Left ventricle myocardium superior (tissue), 1 donor: ENCODE measurements at places on chromosomes 6 and 20. TPM values are rescaled to one million over a fixed set of nuclear protein-coding genes. Genes with fewer than 3 reads are reported as not detected.

STMND1 gene
- total RNA-seq: not detected

DNA sequence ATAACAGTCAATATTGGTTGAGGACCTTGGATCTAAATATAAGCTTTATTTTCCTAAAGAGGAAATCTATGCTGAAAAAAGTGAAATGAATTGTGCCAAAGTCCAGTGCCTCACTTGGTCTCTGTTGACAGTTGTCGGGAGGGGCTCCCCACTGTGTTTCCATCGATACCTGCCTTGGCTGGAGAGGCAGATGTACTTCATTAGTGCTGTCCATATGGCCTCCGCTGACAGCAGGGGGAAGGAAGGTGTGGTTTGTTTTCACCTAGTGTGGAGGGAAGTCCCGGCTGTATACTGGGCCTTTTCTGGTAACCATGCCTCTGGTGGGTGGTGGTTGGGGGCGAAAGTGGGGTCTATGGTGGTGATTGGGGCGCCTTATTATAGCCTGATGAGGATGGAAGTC, 42.7 kb downstream of the CD2AP start:
- no peak for DNase-seq

DNA sequence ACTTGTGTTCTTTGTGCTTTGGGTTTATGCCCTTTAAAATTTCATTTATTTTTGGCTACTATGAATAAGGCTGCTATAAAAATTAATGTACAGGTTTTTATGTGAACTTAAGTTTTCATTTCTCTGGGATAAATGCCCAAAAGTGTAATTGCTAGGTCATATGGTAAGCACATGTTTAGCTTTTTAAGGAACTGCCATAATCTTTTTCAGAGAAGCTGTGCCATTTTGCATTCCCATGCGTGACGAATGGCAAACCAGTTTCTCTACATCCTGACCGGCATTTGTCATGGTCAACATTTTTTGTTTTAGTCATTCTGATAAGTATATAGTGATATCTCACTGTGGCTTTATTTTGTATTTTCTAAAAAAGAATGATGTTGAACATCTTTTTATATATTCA, 236.0 kb upstream of the SGK1 start:
- DNase-seq: no peak

DNA sequence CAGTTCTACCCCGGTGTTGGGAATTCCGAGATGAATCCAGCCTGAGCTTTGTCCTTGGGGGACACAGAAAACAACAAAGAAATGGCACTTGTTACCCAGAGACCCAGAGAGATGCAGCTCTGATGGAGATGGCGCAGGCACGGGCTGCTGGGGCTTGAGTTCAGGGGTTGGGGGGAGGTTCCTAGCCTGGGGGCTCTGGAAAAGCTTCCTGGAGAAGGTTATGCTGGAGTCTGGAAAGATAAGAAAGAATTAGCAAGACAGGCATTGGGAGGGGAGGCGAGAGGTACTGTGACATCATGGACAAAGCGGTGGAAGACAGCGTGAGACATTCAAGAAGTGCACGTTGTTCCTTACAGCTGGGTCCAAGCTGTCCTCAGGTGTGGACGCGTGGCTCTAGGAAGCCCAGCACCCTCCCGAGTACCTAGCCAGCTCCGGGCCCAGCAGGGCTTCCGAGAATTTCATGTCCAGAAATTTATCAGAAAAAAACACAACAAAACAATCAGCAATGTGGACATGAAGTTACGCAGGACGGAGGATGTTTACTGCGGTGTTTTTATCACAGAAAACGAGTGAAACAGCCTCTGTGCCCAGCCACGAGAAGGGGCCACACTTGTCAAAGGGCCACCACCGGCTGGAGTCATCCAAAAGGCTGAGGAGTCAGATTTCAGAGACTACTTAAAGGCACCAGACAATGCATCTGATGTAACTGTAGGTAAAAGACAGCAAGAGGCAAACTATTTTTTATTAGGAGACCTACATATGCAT, 39.5 kb downstream of the C20orf203 start:
- no peak for DNase-seq

DNA sequence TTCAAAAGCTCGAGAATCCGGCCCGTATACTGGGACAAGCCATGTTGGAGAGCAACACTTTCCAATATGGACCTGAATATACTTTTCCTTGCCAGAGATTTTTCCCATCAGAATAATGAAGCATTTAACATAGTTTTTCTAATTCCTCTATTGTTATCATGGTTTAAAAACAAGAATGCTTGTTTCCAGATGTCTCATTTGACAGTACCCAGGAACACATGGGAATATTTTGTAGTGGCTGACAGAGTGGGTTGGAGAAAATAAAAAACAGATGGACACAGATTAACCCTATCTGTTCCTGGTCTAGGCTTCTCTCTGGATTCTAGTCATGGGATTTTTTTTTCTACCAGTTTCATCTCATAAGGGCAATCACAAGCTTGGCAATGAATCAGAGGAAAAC, 164.8 kb upstream of the CEP162 start:
- no peak for DNase-seq

MUC22 gene
- 0.22 TPM for total RNA-seq

DNA sequence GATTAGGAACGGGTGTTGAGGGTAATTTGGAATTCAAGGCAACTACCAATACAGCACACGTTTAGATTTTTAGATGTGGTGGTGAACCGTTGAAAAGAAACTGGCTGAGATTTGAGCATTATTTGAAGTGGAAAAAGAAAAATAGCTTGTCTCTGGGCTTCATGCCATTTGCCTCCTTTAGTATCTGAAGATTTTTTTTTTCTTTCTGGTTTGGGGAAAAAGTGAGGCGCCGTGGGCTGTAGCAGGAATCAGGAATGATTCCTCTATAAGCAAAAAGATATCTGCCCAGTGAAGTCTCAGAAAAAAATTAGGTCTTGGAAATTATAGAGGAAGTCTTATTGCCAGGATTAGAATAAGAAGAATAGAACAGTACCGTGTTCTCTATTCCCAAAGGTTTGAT, 88.5 kb downstream of the RPS12 start:
- DNase-seq: no peak

GRCh38 chr6:133896344-133896721, 7.4 kb downstream of the TCF21 start:
- DNase-seq: no peak

PARD6B gene
- total RNA-seq: 7.1 TPM

DNA sequence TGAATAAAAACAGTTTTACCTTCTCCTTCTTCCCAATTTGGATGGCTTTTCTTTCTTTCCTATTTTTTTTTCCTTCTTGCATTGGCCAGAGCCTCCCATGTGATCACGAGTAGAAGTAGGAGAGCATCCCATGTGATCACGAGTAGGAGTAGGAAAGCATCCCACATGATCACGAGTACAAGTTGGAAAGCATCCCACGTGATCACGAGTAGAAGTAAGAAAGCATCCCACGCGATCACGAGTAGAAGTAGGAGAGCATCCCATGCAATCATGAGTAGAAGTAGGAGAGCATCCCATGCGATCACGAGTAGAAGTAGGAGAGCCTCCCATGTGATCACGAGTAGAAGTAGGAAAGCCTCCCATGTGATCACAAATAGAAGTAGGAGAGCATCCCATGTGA, 218.6 kb downstream of the DLL1 start:
- DNase-seq: no peak

GRCh38 chr6:13668291-13668928, 43.2 kb downstream of the RANBP9 start:
- DNase-seq: no peak

LHFPL5 gene
- total RNA-seq: not detected

CST4 gene
- total RNA-seq: not detected

EYS gene
- not detected for total RNA-seq

DNA sequence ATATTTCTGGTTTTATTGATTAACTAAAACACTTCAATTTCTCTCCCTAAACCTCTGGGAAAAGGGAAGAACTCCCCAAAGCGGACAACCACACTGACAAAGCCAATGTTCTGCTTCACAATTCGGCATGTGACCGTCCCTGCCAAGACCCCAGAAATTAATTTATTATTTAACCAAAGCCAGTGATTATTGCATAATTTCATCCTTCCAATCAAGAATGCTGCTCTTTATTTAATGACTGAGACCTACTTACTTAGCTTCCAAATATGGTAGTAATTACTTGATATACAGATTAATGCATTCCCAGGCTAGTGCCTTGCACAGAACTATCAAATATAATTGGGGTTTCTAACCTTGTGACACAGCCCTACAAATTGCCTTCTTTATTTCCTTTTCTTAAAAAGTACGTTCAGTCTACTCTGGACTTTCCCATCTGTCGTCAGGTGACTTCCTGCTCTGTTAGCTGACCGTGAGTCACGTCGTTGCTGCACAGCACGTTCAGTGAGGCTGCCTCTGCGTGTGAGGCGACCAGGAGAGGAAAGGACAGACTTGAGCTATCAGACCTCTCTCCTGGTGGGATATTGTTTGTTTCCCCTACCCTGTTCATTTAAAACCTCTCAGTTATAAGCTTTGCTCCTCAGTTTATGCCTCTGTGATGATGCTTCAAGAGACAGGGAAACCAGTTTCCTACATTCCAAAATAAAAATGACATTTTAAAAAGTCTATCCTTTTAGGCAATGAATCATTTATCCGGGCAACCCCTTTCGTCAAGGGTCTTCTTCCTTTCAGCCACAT, 55.7 kb upstream of the TNFAIP3 start:
- DNase-seq: peak; percentile 45

DNA sequence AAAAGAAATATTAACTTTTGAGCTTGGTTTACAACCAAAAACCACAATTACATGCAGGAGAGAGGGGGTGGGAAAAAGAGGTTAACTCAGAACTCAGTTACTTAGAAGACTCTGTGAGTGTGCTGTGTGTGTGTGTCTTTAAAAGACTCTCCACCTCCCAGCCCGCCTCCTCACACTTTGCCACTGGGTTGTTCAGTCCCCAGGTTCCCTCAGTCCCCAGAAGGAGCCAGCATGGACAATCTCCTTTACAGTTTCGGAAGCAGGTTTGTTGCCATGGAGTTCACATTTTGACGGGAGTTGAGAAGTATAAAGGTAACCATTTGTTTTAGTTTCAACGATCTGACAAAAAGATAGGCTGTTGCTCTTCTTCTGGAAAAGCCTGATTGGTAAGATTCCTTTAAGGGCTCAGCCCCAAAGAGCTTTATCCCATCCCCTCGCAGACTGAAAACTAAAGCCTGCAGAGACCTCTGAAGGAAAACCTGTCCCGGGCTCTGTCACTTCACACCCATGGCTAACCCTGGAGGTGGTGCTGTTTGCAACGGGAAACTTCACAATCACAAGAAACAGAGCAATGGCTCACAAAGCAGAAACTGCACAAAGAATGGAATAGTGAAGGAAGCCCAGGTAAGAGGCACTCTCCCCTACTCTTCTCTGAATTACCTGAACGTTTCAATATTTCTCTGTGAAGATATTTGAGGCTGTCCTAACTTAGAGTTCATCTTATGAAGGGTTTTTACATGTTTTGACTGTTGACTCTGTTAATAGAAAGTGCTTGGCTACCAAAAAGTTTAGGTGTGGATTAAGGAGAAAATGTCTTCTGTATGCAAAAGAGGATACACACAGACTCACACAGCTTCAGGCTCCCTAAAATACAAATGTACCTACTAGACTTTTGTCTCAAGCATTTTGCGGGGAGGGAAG, at the start of gene SPTLC3:
Gene SPTLC3 (plus strand): TSS at position 212 of the 921 bp plus-strand sequence. CDS start 296 bp downstream, at position 508.
- peak; percentile 43 for DNase-seq

DNA sequence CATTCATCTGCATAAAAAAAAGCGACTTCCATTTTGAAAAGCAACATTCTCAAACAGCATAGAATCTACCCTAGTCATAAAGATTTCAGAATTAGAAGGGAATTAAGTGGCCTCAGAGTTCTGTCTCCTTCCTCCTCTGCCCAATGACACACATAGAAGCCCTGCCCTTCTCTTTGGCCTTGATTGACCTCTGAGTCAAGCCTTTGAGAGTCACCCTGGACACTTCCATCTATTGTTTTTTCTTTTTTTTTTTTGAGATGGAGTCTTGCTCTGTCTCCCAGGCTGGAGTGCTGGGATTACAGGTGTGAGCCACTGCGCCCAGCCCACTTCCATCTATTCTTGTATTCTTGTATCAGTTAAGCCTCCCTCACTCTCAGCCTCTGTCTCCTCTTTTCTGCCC, 44.8 kb upstream of the CTNNBL1 start:
- no peak for DNase-seq

KCTD20 gene
- total RNA-seq: 21.9 TPM

DNA sequence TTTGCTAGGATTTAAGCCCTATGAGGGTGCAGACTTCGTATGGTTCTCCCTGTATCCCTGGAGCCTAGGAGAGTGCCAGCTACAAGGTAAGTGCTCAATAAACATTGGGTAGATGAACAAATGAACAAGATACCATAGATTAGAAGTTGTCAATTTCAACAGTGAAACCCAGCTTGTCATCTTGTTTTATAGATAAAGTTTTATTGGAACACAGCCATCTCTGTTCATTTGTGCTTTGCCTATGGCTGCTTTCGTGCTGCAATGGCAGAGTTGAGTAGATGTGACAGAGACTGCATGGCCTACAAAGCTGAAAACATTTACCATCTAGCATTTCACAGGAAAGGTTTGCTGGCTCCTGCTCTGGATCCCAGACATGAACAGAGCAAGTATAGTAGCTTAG, 5.6 kb downstream of the DAAM2 start:
- no peak for DNase-seq

- DNase-seq: peak; percentile 44
Measured at GRCh38 chr6:71419217-71420094, 130.8 kb downstream of the OGFRL1 start.

- DNase-seq: no peak
Measured at GRCh38 chr6:56866917-56867522, 87.9 kb upstream of the BEND6 start.

COL11A2 gene
- 1.9 TPM for total RNA-seq

DNA sequence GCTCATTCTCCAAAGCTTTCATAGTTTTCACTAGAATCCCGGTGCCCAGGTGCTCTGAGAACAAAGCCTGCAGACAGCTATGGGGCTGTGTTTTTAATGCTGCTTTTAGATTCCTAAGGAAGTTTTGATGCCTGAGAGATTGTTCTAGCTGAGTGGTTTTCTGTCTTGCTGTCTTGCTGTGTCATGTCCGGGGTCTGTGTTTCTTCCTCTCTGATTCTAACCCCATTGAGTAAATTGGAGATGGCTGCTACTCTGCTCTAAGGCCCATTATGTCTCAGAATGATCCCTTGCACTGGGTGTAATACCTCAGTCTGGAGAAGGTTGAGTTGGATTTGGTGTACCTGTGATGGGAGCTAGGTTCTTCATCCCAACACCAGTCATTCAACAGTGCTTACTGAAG, 63.4 kb downstream of the ARID1B start:
- no peak for DNase-seq

DNA sequence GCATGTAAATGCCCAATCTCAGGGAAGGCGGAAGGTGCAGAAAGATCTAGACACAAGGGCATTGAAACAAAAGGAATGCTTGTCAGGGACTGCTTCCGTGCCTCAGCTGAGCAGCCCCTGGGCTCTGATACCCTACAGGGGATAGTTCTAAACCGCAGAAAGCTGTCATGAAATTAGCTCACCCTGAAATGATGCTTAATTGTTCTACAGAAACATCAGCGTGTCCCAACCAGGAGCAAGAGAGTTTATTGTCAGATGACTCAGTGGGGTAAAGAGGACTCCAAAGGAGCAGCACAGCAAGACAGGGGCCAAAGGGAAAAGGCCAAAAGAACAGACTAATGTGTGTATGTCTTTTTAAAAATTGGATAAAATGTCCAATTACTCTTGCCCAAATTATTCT, 258.4 kb upstream of the JARID2 start:
- no peak for DNase-seq
